Pulmonary artery endothelial cell (primary cell): ENCODE measurements at places on chromosomes 1 and 21. TPM values are rescaled to one million over a fixed set of nuclear protein-coding genes. Genes with fewer than 3 reads are reported as not detected.

GRCh38 chr1:118940957-118941356, 47.2 kb downstream of the TBX15 start:
- no peak for DNase-seq

DNA sequence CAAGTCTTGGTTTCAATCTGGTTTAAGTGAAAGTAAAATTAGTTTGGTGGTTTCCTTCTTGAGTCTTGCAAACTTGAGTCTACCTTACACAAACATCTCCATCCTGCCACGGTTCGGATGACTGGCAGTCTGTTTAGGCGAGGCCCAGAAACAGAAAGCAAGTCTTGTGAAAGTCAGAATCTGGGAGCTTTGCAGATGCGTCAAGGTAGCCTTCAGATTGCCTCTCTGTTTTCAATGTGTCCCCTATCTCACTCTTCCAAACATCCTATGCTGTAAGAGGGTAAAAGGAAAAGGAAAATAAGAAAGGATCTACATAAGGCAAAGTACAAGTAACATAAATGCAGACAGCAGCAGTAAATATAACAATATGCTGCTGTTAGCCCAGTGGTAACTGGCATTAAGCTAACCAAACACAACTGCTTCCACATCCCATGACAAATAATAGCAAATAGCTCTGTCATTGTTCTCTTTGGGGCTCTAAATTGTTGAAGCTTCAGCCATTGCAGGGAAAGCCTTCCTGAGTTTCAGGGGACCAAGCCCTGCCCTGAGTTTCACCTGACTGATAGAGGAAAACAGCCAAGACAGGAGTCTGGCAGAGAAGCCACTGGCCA, 26.2 kb upstream of the C1orf105 start:
- DNase-seq: no peak

- DNase-seq: peak; percentile 7
These were observed 13.6 kb downstream of the DNAJC11 start for GRCh38 chr1:6688001-6688400.

The GPR37L1 gene
- total RNA-seq: not detected in 2 replicates

The CCDC27 gene
- total RNA-seq: not detected in 2 replicates
